Right hindlimb (tissue), 1 donor: ENCODE measurements at places on chromosomes 2 and 18.

DNA sequence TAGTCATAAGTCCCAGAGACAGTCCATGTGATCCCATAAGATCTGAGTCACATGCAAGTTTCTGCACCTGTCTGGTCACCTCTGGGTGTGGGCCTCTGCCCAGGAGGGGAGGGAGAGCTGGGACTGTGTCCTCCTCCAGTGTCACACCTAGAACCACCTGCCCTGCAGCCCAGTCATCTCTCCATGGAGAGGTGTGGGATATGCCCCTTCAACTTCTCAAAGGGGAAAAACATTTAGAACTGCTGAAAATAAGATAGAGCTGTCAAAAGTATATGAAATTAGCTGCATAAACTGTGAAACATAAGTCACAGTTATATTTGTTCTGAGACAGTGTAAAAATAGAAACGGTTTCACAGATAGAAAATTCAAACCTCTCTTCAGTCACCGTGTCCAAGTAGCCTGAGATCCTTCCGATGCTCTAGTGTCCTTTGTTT lies 55.4 kb downstream of the NGEF start:
- DNase-seq: no peak

- no peak for DNase-seq
Observed at GRCh38 chr2:46116150-46116549, 181.1 kb upstream of the EPAS1 start.

DNA sequence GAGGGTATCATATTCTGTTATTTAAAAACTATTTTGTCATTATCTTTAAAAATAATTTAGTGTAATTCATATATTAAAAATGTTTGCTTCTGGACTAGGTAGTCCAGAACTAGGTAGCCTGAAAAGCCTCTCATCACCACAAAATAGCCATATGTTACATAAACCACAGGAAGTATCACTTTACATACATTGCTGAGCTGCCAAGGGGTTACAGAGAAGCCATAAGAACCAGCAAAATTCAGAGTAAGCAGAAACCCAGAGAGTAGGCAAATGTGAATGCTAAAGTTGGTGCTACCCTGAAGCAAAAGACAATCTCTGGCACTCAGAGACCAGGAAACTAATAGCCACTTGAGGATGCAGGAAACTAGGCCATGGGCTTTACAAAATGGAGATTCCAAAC lies 60.9 kb downstream of the LOXHD1 start:
- DNase-seq: no peak

DNA sequence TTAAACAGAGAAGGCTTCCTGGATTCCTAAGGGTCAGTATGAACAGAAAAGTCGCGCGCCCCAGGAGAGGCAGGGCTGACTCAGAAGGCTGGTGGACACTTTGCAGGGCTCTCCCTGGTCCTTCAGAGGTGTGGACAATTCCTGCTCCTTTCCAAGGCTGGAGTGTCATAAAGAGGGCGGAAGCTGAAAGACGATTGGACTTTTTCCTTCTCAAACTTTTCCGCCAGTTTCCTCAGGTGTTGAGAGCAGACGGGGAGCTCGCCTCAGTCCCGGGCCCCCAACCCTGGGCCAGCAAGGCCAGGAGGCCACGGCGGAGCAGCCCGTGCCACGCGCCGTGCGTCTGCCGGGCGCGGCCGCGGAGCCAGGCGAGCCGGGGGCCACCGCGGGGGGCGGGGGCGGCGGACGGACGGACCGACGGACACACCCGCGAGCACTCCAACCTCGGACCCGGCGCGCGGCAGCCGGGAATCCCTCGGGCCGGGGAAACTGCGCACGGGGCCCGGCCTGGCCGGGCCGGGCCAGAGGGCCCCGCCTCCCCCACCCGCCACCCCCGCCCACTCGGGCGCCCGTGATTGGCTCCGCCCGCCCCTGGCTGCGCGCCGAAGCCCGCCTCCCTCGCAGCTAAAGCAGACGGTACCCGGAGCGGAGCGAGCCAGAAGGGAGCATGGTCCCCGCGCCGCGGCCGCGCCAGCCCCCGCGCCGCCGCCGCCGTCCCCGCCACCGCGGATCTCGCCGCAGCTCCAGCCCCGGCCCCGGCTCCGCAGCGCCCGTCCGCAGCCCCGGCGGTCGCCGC lies at the start of gene KLHL29:
Gene KLHL29, plus strand, starts transcription at position 629 of the 793 bp plus-strand sequence. CDS start 177,018 bp downstream, outside the sequence.
- peak; percentile 89 for DNase-seq

GRCh38 chr2:63053889-63054602 lies 3.4 kb downstream of the OTX1 start:
- DNase-seq: peak; percentile 22
